ENCODE measurements at places on chromosomes 3 and 15.

DNA sequence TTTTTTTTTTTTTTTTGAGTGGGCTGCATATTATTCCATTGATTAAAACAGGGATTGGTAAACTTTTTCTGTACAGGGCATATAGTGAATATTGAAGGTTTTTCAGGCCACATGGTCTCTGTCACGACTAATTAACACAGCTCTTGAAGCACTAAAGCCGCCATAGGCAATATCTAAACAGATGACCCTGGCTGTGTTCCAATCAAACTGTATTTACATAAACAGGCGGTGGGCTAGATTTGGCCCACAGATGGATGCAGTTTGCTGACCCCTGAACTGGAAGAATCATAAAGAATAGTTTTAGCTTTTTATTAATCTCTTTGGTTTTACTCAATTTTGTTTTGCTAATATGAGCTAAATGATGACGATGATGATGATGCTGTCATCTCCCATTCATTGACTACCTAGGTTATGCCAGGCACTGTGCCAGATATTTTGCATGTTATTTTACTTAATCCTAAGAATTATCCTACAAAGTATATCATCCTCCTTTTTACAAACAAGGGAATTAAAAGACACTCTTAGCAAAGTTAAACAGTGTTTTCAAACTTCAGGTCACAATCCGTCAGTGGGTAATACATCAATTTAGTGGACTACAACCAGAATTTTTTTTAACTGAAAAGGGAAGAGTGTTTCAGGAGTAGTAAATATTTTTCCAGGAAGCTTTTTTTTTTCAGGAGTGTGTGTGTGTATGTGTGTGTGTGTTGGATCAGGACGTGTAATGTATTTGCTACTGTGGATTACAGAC is 54.3 kb downstream of the LMCD1 start:
- no peak for DNase-seq

- no peak for DNase-seq
Measured at GRCh38 chr3:194517333-194517732, 30.5 kb upstream of the ATP13A3 start.

GRCh38 chr3:160464971-160465370 is 15.4 kb upstream of the TRIM59 start:
- DNase-seq: no peak

DNA sequence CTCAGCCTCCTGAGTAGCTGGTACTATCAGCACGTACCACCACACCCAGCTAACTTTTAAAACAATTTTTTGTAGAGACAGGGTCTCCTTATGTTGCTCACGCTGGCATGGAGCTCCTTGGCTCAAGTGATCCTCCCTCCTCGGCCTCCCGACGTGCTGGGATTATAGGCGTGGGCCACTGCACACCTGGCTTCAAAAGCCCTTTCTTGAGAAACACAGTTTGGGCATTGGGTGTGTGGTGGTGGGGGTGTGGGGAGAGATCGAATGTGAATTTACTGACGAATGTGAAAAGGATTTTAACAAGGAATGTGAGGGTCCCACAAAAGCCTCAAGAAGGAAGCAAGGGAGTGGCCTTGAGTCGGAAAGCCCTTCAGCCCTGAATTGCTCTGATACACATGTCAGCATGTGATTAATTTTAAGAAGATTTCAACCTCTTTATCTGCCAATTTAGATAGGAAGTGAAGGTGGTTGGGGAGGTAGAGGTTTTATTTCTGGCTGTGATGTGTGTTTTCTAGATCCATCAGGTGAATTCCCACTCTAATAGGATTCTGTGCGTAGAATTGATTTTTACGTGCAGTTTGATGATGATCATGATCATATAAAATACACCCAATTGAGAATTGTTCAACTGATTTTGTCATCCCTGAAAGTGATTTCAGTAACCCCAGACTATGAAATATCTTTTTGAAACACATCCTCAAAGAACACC is 1.1 kb downstream of the CCR4 start:
- DNase-seq: no peak

GRCh38 chr3:150830094-150830681 is 67.2 kb upstream of the SIAH2 start:
- DNase-seq: no peak

GRCh38 chr3:177647876-177648275 is 450.6 kb upstream of the TBL1XR1 start:
- DNase-seq: no peak

All from stimulated activated CD4-positive, alpha-beta T cell treated with anti-CD3 and anti-CD28 coated beads, Interleukin-2, amount 100 ng/mL, for 4 hours (primary cell).